Fibroblast of skin of back (primary cell): ENCODE measurements at places on chromosomes 6 and 20.
A peak's percentile ranks its signal among the peaks of the same experiment; 100 is the strongest.

- DNase-seq = peak; percentile 35
These were observed 29.4 kb downstream of the PHIP start for GRCh38 chr6:79048611-79049010.

DNA sequence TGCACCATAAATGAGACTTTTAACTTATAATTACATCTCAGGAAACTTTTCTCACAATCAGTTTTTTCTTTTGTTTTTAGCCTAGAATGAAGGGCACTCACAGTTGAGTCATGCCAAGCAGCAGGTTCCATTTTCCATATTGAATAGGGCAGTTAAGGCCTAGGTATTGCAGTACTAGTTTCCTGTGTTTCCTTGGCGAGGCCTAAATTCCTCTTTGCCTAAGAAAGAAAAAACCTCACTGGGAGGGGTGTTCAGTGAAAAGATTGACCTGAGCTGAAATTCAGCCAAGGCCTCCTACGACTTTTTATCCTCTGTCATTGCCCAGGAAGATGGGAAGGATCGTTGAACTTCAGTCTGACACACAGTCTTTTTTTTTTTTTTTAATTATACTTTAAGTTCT lies 85.5 kb downstream of the IMPG1 start:
- no peak for DNase-seq

GRCh38 chr6:33139596-33140206 lies 52.6 kb downstream of the COL11A2 start:
- DNase-seq = no peak

GRCh38 chr20:23856736-23857135 lies 22.8 kb downstream of the CST5 start:
- DNase-seq = no peak

DNA sequence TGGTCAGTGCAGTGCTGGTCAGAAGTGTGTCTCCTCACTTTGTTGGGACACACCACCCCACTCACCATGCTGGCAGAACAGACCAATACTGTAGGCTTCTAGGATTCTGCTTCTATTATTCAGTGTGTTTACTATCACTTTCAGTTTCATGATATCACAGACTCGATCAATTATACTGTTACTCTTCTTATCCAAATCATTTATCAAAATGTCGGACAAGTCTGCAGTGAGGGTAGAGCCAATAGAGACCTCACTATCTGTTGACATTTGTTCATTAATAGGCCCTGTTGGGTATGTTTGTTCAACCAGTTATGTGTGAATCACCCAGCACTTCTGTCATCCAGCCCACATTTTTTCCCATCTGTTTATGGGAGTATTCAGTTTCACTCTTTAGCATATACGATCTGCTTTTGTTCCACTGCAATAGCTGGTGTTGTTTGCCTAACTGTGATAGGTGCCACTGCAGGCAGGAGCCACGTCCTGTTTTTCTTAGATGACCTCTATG lies 140.1 kb downstream of the NRN1 start:
- peak; percentile 81 for DNase-seq

DNA sequence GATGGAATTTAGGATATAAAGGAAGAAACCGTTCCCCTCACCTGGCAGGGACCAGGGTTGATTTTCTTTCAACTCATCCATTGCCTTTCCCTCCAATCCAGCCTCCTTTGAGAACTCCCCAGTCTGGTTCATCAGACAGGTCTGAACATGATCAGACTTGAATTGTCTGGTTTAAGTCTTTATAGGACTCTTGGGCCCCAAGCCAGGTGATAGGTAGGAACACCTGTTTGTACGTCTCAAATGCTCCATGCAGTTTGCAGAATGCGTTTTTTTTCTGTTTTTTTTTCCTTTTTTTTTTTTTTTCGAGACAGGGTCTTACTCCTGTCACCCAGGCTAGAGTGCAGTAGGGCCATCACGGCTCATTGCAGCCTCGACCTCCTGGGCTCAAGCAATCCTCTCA lies 4.1 kb upstream of the CEP250 start:
- no peak for DNase-seq

GRCh38 chr6:66264376-66264775 lies 557.4 kb upstream of the EYS start:
- DNase-seq = no peak

DNA sequence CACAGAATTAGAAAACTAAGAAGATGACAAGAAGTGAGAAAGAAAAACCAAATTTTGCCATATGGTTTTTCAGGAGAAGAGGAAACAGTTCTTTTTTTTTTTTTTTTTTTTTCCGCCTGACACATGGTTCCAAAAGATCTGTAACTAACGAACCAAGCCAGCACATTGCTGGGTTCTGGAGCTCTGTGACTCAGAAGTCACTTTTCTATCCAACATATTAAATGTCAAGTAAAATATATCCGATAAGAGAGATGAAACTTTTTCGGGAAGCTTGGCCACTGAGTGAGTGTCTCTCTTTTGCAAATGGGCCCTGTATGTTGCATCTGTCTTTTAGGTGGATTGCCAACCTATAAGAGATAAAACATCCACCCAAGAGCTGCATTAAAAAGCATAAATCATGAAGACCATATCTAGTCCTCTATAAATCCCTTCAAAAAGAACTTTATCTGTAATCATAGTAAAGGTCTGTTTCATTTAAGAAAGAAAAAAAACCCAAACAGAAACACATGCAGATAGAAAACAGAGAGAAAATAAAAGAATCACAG lies 4.6 kb downstream of the METTL24 start:
- DNase-seq = no peak

DNA sequence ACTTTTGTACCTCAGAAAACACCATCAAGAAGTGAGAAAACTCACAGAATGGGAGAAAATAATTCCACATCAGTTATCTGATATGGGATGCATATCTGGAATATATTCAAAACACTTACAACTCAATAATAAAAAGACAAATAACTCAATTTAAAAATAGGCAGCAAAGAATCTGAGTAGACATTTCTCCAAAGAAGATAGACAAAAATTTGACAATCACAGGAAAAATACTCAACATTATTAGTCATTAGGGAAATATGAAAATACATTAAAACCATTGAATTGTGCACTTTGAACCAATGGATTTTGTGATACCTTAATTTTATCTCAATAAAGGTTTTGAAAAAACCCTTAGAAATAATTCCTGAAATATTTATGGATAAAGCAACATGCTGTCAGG lies 36.9 kb upstream of the STMND1 start:
- peak; percentile 67 for DNase-seq

DNA sequence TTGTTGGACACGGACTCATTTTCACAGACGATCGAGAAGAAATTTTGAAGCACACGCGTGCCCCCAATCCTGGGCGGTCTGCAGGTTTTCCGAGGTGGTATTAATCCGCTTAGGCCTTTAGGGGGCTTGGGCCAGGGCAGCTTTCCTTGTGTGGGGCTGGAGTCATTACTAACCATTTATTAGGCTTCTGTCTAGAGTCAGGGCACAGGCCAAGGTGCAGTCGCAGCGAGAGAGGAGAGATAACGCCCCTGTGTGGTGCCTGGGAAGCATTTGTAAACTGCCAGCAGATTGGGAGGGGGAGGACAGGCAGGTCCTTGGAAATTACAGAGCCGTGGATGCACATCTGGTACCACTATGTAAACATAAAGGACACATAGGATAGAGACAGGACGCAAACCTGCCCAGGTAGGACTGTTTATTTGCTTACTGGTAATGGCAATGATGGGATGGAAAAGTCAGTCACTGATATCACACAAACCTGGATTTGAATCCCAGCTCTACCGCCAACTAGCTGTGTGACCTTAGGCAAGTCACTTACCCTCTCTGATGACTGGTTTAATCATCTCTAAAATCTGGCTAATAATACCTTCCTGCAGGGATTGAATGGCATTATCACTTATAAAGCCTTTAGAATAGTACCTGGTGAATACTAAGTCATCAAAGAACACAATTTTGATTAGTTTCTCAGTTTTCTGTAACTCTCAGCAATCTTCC lies 76.4 kb downstream of the TMEM242 start:
- no peak for DNase-seq
